ENCODE measurements at places on chromosomes 12 and 14. TPM values are rescaled to one million over a fixed set of nuclear protein-coding genes. Genes with fewer than 3 reads are reported as not detected.

TRIM9 gene
- total RNA-seq = 0.30 TPM

GRCh38 chr12:75571656-75572205, 60.3 kb upstream of the KRR1 start:
- no peak for DNase-seq
- H3K4me3 ChIP-seq = no peak overlapping the region
- H3K4me1 ChIP-seq = no peaks in the 10 kb centered on the region
- H3K36me3 ChIP-seq = no peaks in the 10 kb centered on the region

DNA sequence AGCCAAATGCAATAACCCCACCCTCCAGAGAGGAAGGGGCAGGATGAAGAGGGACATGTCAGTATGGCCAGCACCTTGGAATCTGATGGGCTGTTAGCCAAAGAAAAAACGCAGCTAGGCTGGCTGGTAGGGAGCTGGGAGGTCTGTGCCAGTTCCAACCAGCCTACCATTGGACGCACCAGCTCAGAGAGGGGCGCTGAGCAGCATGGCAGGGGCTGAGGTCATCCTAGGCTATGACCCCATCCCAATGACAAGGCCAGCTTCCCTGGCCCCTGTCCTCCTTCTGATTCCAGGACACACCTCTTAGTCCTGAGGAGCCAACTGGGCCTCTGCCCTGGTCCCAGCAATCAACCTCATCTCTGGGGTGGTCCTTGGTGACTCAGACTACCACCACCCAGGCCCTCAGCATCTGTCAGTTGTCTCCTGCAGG, 12.2 kb downstream of the ACTN1 start:
- no peak overlapping the region for H3K4me3 ChIP-seq
- peak overlapping the region; percentile 25 for H3K27ac ChIP-seq
- no peaks in the 10 kb centered on the region for H3K36me3 ChIP-seq
- DNase-seq = no peak
- peaks cover 55% of the 10 kb centered on the region for H3K4me1 ChIP-seq
- no peaks in the 10 kb centered on the region for H3K27me3 ChIP-seq

DNA sequence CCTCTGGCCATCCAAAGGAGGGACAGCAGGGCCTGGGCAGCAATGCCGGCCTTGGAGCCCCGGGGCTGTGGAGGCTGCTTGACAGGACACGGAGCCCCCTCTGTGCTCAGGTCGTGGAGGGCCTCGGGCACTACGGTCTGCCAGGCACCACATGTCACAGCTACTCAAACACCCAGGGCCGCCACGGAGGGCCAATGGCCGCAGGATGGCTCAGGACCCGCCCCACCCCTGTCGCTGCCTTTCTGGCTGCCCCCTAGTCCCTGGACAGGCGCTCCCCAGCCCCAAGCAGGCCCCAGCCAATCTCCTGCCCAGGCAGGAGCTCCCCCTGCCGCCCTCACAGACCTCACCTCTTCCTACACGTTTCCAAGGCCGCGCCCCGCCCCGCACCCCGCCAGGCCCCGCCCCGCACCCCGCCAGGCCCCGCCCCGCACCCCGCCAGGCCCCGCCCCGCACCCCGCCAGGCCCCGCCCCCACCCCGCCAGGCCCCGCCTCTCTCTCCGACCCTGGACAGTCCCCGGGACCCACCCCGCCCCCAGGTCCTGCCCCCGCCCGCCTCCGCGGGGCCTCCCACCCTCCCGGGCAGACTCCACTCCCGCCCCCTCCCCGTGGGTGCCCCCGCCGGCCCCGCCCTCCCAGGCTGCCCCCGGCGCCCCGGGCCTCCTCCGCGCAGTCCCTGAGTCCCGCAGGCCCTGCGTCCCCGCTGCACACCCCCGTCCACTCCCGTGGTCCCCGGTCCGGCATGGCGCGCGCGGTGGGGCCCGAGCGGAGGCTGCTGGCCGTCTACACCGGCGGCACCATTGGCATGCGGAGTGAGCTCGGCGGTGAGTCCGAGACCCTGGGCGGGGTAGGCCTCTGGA, at the start of gene ASPG:
ASPG (plus strand) TSS at position 669 of the 857 bp plus-strand sequence; CDS start at position 740, 71 bp downstream.
- peaks cover 18% of the 10 kb centered on the region for H3K4me1 ChIP-seq
- peak; percentile 86 for DNase-seq
- H3K36me3 ChIP-seq = no peaks in the 10 kb centered on the region
- H3K27me3 ChIP-seq = peaks cover 9% of the 10 kb centered on the region

DNA sequence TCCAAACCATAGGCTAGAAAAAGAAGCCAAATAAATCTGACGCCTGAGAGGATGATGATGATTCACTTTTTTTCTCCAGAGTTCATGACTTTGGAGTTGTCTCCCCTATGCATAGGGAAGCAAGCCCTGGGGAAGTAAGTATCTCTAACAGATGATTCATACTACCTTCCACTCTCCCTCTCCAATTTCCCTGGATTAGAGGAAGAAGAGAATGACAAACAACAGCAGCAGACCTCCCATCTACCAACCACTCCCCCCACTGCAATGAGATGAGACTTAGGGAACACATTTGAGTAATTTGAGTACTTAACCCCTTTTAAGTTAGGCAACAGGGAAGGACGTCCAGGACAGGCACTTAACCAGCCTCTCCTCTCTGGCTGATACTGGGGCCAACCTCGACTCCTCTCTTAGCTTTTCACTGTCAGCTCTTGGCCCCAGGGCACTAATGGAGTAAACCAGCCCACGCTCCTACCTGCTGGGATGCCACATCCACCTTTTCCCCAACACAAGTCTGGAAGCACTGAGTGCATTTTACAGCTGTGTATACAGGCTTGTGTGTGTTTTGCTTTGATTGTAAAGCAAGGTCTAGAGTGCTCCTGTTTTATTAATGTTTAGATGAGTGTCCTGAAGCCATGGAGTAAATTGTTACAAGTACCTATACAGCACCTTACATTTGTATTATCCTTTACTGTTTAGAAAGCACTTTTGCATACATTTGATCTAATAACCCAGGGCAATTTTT, 180.7 kb downstream of the PHLDA1 start:
- no peak overlapping the region for H3K4me3 ChIP-seq
- DNase-seq = no peak
- H3K27ac ChIP-seq = no peak overlapping the region
- H3K4me1 ChIP-seq = peaks cover 19% of the 10 kb centered on the region
- H3K27me3 ChIP-seq = no peaks in the 10 kb centered on the region

DNA sequence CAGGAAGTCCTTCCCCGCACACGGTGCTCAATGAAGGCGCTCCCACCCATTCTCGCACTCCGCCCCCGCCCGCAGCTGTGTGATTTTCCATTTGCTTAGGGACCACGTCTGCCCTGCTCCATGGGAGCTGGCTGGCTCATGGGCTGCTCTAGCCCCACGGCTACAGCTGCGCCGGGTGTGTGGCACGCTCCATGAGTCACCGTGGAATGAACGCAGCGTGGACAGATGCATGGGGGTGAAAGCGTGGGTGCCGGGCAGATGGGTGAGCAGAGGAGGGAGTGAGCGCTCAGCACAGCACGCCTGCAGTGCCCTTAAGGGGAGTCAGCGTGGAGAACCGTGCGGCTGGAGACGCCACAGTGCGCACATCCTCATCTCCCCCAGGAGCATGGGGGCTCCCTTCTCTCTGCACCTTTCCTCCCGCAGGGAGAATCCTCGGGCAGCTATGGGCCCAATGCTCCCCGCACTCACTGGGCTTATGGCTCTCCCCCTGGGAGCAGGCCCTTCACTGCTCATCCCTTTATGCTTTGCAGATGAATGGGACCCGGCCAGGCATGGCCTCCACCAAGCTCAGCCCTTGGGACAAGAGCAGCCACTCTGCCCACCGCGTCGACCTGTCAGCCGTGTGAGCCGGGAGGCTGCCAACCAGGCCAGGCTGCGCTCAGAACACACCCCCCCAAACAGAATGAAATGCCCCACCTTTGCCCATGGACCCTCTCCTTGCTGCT, 185.1 kb downstream of the ADGRD1 start:
- no peak overlapping the region for H3K4me3 ChIP-seq
- no peaks in the 10 kb centered on the region for H3K27me3 ChIP-seq
- H3K4me1 ChIP-seq = no peaks in the 10 kb centered on the region
- H3K36me3 ChIP-seq = peaks cover 29% of the 10 kb centered on the region

DNA sequence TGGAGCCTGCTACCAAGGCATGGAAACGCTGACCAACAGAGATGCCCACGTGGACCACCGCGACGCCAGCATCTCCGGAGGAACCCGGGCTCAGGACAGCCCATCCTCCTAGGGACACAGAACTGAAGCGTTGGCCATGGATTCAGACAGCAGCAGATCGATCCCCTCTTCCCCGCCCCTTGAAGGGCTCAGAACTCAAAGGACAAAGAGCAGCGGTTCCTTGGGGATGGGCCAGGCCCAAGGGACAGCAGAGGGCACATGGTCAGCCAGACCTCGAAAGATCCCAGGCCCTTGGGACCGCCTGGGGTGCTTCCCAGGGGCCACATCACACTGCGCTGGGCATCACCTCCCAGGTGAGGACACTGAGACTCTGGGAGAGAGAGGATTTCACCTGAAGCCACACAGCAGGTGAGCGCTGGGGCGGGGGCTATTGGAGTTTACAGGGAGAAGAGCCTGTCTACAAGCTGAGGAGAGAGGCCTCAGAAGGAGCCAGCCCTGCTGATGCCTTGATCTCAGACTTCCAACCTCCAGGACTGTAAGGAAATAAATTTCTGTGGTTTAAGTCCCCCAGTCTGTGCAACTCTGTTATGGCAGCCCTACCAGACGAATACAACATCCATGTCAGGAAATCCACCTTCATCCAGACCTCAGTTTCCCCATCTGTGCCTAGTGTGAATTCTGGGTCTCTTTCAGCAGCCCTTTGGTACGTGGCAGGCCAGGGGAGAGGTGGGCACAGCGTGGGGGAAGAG, 49.4 kb downstream of the CCNK start:
- no peak overlapping the region for H3K27ac ChIP-seq
- H3K4me1 ChIP-seq = peaks cover 4% of the 10 kb centered on the region
- H3K27me3 ChIP-seq = no peaks in the 10 kb centered on the region
- H3K4me3 ChIP-seq = no peak overlapping the region
- no peak for DNase-seq
- H3K36me3 ChIP-seq = no peaks in the 10 kb centered on the region
